ENCODE measurements at places on chromosomes 2 and 18. TPM values are rescaled to one million over a fixed set of nuclear protein-coding genes. Genes with fewer than 3 reads are reported as not detected.

The ICA1L gene
- 2.6 TPM for total RNA-seq

The MAP3K19 gene
- total RNA-seq: not detected

The KCNE4 gene
- total RNA-seq: 8.5 TPM

The TMEM163 gene
- total RNA-seq: not detected

The MYOM1 gene
- 1.7 TPM for total RNA-seq

The LYPD6B gene
- total RNA-seq: 0.32 TPM

The CTLA4 gene
- not detected for total RNA-seq

The CLIP4 gene
- 50.0 TPM for total RNA-seq

The CD8A gene
- not detected for total RNA-seq
